ENCODE measurements at places on chromosomes 13 and 19.

GRCh38 chr13:110938662-110939421, 24.0 kb upstream of the ANKRD10 start:
- no peak for DNase-seq

DNA sequence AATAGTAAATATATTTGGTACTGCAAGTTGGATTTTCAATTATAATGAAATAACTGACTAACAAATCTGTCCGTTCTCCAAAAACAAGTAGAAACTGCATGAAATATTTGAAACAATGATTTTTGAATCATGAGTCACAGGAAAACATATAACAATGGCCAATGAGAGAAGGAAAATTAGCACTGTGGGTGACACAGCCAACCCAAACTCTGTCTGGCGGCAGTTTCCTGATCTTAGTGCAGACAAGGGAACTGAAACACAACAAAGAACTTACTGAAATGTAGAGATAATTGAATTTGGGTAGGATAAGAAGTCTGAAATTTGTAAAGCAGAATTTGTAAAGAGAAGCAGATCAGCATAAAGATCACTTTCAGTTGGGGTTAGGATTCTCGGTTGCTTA, 2743.3 kb upstream of the PCDH20 start:
- no peak for DNase-seq

DNA sequence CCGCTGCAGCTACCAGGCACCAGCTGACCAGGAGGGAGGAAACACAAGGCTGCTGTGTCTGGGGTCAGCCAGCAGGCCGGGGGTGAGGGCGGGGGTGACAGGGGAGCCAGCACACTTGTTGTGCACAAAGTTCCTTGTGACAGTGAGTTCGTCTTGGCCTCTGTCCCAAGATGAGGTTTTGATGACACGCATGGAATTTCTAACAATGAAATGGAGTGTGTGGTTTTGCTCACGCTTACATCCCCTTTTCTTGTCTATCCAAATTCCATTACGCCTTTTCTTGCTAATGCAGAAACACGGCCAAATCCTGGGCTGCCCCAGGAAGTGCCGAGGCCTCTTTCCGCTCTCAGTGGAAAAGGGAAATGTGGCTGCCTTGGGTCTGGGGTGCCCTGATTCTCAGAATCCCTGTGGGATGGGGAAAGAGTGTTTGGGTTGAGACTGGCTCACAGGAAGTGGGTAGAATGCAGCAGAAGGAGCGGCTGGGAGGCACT, 73.8 kb downstream of the GADD45B start:
- DNase-seq = no peak

GRCh38 chr13:40960716-40961115, 58.4 kb downstream of the ELF1 start:
- DNase-seq = no peak

DNA sequence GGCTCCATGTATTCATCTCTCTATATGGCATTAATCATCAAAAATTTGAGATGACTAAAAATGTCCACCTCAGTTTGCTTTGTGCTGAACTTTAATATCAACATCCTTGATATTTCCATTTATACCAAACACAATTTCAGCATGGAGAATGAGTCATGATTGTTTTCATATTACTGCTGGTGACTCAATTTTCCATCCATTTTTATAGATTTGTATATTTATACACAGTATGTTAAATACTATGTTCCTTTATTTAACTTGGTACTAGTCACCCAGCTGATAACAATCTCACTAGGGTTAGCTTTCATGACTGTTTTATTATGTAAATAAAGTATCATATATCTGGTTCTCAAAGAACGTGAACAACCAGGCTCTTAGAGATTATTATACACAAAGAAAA, 1255.1 kb downstream of the SLITRK1 start:
- no peak for DNase-seq

- no peak for DNase-seq
These were observed 206.5 kb upstream of the TSHZ3 start for GRCh38 chr19:31555634-31556215.

GRCh38 chr19:13866463-13867046, 10.4 kb upstream of the NANOS3 start:
- DNase-seq = no peak

- DNase-seq = no peak
These were observed 25.7 kb upstream of the C1QTNF9B start for GRCh38 chr13:23923031-23923430.

DNA sequence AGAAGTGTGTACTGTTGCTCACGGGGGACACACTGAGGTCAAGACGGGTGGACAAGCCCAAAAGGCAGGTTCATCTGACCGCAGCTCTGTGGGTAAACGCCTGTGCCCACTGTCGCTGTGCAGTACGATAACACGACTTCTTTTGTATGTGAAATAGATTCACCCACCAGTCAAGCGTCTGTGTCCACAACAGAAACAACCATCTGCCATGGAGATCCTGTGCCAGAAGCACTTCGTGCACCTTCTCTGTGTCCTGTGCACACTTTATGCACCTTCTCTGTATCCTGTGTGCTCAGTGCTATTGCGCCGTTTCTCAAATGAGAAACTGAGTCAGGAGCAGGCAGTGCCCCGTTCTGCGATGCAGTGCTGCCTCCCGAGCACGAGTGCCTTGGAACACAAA, 138.9 kb downstream of the ATP11A start:
- DNase-seq = no peak

DNA sequence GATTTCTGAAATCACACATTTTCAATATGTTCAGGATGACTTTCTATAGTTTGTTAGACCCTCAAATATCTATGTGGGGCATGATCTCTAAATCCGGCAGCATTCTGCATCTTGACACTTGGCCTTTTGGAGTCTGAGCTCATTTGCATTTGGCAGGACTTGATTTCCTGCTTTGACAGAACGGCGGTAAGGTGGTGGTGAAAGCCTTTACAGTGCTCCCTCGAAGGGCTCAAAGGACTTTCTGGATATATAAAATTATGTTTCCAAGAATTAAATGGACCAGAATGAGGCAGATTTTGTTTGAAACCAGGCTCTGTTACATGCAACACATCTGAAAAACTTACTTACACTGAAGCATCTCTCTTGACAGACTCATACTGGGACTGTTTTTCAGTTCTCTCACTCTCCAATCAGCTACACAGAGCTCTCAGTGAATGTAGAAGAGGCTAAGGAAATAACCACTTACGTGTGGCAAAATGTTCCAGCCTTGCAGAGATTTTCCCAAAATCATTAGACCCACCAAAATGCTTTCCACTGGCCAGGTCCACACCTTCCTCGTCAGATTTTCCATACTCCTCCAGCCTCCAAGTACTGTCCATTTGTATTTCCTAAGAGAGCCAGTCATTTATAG, 207.2 kb downstream of the SPRY2 start:
- DNase-seq = no peak

DNA sequence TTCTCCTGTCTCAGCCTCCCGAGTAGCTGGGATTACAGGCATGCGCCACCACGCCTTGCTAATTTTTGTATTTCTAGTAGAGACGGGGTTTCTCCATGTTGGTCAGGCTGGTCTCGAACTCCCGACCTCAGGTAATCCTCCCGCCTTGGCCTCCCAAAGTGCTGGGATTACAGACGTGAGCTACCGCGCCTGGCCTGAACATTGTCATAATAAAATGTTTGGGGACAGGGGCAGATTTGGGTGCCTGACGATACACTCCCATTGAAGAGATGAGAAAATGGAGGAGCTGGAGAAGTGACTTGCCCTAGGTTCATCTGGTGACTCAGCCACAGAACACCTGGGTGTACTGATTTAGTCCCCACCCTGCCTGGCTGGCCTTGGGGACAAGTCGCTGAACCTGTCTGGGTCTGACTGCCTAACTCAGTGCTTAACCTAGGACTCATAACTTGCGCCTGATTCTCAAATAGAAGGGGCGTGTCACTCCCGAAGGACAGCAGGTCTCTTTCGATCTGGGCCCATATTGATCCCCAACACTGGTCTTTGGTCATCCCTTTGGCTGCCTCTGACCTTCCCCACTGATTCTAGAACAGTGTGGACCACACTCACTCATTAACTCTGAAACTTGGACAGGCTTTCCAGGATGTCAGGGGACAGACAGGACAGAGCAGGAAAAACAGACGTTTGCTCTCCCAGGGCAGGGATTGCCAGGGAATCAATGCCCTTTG, 7.6 kb upstream of the BICRA start:
- no peak for DNase-seq

DNA sequence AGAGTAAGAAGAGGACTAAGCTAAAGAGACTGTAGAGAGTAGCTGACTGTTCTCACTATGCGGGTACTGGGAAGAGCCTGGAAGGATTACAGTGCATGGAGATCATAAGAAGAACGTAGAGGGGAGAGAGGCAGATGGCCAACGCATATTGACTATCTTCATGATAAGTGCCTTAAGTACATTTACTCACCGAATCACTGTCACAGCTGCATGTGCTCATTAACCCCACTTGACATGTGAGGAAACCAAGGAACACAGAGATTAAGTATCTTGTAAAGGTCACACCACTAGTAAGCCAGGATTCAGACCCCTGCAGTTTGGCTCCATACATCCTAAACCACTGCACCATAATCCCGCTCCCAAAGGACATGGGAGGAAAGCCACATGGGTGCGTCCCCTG, 34.1 kb downstream of the SMAD9 start:
- no peak for DNase-seq

GRCh38 chr19:52566588-52566987, 3.5 kb upstream of the ZNF701 start:
- DNase-seq = no peak

- DNase-seq = no peak
These were observed 45.1 kb downstream of the MTUS2 start for GRCh38 chr13:28865149-28865744.

GRCh38 chr13:90362707-90363106, 984.8 kb upstream of the MIR17HG start:
- no peak for DNase-seq

GRCh38 chr13:106942563-106942962, 374.6 kb upstream of the ARGLU1 start:
- DNase-seq = no peak

GRCh38 chr13:20126541-20127261, 34.2 kb downstream of the GJA3 start:
- no peak for DNase-seq

GRCh38 chr19:46852830-46853229, 2.2 kb upstream of the AP2S1 start:
- DNase-seq = no peak

- DNase-seq = no peak
These were observed 1.8 kb downstream of the GADD45B start for GRCh38 chr19:2477732-2478191.

GRCh38 chr13:44817131-44817671, 172.1 kb downstream of the NUFIP1 start:
- DNase-seq = no peak

DNA sequence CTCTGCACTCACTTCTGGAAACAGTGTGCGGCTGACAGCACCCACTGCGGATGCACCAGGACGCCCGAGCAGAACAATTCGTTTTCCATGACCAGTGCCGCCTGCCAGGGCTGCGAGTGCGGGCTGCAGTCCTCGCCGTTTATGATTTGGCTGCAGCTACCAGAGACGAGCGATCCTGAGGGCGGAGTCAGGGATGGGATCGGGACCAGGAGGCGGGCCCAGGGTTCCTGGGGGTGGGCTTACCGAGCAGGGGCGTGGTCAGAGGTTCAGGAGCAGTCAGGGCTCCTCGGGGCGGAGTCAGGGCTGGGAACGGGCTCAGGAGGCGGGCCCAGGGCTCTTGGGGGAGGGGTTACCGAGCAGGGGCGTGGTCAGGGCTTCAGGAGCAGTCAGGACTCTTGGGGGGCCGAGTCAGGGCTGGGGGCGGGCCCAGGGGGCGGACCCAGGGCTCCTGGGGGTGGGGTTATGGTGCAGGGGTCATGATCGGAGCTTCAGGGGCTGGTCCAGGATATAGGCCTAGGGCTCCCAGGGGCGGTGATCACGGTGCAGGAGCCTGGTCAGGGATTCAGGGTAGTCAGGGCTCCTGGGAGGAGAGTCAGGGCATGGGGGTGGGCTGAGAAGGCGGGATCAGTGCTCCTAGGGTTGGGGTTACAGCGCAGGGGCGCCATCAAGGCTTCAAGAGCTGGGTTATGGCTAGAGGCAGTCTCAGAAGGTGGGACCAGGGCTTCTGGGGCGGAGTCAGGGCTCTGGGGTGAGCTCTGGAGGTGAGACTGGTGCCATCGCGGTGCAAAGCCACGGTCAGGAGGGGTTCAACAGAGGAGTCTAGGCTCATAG, 1.7 kb downstream of the KLK4 start:
- DNase-seq = no peak

DNA sequence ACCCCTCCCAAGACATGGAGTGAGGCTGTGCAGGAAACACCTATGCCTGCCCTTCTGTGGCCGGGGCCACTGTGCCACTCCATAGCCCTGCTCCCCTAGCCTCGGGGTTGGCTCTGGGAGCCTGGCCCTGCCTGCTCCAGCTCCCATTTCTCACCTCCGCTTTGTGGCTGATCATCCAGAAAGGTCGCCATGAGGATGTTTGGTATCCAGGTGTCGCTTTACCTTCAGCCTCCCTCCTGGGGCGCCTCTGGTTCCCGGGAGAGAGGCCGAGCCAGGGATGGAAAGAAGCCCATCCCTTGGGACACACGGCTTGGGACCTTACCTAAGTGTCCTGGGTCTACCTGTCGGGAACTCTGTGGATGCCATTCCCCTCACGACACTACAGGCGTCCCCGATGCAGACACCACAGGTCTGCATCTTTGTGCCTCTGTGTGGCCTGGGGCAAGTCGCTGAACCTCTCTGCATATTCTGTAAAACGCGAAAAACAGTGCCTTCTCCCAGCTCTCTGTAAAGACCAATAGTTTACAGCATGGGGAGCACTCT, 3.4 kb upstream of the MCF2L start:
- DNase-seq = no peak

GRCh38 chr19:677201-677600, 1.0 kb downstream of the FSTL3 start:
- DNase-seq = no peak

GRCh38 chr19:39252458-39252857, 3.8 kb upstream of the IFNL4 start:
- DNase-seq = no peak

- DNase-seq = no peak
These were observed 21.2 kb upstream of the MCF2L start for GRCh38 chr13:112947796-112948195.

DNA sequence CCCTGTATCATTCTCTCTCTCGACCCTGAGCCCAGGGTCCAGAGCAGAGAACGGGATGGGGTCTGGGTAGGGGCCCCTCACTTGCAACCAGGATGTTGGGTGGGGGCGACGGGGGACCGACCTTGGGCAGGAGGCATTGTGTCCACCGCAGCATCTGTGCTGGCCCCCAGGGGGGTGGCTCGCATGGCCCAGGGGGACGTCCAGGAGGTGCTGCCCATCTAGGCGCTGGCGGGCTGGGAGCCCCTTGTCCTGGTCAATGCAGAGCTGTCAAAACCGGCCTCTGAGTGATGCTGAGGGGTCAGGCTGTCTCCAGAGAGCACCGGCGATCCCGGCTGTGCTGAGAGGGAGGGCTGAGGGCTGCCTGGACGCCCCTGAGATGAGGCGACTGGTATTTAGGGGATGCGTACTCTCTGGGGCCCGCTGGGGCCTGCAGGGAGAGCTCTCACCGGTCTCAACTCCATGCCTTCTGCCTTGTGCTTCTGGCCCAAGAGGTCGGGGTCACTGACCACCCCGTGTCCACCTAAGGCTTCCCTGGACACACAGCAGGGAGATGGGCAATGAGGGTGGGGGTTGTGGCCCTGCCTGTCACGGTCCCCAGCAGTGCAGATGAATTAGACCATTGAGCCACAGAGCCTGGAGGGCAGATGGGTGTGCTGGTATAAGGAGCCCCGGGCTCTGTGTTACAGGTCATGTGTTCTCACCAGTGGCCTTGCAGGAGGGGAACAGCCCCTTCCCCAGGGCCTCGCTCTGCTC, 8.6 kb downstream of the RPS9 start:
- no peak for DNase-seq

- peak; percentile 86 for DNase-seq
These were observed 3.7 kb upstream of the ZNF665 start for GRCh38 chr19:53196777-53197396.

Measured in left renal pelvis (tissue), 4 donors.